Endothelial cell (in vitro differentiated cells): ENCODE measurements at places on chromosomes 2 and 18.

DNA sequence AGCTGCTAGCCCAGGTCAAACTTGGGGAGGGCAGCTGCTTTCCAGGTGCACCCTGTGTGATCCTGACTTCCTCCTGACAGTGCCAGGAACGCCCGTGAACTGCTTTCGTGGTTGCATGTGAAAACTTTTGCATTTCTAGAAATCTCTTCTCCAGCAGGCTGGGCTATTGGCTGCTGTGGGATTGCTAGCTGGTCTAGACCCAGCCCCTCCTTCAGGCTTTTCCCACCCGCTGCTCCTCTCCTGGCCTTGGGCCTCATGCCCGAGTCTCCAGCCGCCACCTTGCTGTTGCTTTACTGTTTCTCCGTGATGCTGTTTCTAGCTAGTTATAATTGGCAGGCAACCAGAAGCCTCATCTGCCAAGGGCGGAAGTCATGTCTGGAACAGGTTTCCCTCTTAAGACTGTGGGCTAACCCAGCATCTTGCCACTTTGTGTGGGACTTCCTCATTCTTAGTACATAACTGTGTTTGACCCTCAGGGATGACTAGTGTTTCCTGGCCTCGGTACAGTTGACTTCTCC lies 27.0 kb upstream of the MGAT4A start:
- DNase-seq: no peak

- no peak for DNase-seq
These were observed 390.7 kb upstream of the NETO1 start for GRCh38 chr18:73258375-73259087.

DNA sequence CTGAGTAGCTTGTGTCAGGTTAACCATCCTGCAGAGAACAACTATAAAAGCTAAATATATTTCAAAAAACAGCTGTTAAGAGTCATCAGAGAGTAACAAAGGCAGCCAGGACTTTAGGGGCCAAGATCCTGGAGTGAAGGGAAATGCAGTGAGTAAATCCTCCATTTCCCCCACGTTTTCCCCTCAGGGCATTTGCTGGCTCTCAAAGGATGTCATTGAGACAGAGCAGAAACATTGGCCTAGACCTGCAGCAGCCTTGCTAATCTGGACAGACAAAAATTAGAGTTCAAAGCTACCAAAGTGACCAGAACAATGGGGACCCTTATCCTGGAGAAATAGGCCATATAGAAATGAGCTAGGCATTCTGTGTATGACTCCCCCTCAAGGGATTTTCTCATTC lies 21.1 kb upstream of the KLHL29 start:
- DNase-seq: no peak

- no peak for DNase-seq
These were observed 14.3 kb downstream of the CELF4 start for GRCh38 chr18:37551249-37551648.

GRCh38 chr2:230512955-230513748 lies 97.2 kb downstream of the SP100 start:
- no peak for DNase-seq

- DNase-seq: no peak
These were observed 179.9 kb upstream of the FN1 start for GRCh38 chr2:215615803-215616174.

GRCh38 chr2:37934591-37935513 lies 9.8 kb downstream of the RMDN2 start:
- DNase-seq: no peak

DNA sequence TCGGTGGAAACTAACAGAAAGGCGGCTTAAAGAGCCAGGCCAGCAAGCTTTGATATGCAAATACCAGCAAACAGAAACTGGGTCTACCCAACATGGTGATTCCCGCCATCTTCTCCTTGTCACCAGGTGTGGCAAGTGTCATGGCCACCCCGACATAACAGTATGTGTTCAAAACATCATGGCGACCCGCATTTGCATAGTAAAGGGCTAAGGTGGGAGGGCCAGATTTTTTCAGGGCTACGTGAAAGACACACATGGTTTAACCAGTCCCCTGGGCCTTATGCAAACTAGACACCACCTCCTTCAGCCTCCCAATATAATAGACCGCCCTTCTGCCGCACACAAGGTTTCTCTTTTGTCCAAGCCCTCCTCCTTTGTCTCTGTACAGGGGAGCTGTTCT lies 260.4 kb downstream of the METTL4 start:
- DNase-seq: no peak

DNA sequence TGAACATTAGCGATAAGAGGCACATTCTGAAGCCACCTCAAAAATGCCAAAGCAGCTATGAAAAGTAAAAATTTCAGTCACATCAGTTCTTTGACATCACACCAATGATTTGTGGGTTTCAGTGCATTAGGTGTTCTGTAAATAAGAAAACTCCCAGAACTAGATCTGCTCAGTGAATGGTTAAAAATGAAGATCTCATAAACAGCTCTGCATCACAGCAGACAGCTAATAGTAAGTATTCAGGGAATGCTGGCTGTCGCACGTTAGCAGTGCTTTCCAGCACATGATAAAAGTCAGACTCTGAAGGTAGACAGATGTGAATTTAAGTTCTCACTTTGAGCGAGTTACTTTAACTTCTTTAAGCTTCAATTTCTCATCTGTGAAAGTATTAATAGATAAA lies 154.9 kb downstream of the SATB2 start:
- no peak for DNase-seq

DNA sequence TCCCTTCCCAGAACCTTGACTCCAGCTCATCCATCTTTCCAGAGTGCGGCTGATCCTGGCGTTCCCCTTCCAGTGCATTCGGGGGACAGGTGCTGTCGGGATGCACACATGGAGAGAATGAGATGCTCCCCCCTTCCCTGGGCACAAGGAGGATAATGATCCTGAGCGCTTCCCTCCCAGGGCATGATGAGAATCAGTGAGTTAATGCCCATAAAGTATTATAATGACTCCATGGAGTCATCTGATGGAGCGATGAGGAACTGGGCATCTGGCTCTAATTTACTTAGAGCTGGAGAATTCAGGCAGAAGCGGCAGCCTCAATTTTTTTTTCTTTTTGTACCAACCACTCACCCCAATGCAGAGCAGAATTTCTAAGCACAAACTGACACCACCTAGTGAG lies 79.6 kb upstream of the SKOR2 start:
- no peak for DNase-seq

- DNase-seq: no peak
These were observed 178.2 kb downstream of the PLCL1 start for GRCh38 chr2:197982565-197982964.

DNA sequence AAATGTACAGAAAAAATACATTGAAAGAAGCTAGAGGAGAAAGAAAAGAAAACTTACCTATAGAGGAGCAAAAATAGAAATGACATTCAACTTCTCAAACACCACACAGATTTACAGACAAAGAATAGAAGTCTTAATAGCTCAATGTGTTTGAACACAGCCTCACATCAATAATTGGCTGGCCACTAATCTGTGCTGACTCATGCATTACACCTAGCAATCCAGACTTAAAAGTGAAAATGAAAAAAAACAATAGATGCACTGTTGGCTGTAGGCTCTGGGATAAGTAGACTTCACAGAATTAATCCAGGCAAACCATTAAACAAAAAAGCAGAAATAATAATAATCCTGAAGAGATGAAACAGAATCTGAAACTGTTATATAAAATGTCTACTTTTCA lies 961.3 kb upstream of the CELF4 start:
- DNase-seq: no peak

- no peak for DNase-seq
These were observed 220.2 kb downstream of the SRBD1 start for GRCh38 chr2:45390861-45391260.

GRCh38 chr2:202161151-202161835 lies 77.1 kb downstream of the SUMO1 start:
- DNase-seq: no peak

- no peak for DNase-seq
These were observed 87.3 kb downstream of the TNFRSF11A start for GRCh38 chr18:62412231-62412979.

DNA sequence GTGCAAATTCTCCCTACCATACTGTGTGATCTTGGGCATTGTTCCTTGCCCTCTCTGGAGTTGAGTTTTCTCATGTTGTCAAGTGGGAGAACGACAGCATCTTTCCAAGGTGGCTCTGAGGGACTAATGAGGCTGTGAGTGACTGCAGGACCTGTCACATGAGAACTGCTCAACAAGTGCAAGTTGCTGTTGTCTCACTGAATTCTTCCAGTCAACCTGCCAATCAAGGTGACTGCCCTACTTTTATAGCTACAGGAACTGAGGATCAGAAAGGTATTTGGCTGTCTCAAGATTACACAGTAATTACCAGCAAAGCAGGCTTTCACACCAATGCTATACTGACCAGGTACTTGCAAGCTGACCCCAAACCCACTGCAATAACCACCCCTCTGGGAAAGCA lies 137.6 kb downstream of the MTCL1 start:
- DNase-seq: no peak

- no peak for DNase-seq
These were observed 133.7 kb downstream of the COL6A3 start for GRCh38 chr2:237280229-237280628.
